ENCODE measurements at places on chromosomes 7 and 10. TPM values are rescaled to one million over a fixed set of nuclear protein-coding genes. Genes with fewer than 3 reads are reported as not detected.

GRCh38 chr10:116271593-116272439, 1.2 kb downstream of the GFRA1 start:
- peak; percentile 34 for DNase-seq

DNA sequence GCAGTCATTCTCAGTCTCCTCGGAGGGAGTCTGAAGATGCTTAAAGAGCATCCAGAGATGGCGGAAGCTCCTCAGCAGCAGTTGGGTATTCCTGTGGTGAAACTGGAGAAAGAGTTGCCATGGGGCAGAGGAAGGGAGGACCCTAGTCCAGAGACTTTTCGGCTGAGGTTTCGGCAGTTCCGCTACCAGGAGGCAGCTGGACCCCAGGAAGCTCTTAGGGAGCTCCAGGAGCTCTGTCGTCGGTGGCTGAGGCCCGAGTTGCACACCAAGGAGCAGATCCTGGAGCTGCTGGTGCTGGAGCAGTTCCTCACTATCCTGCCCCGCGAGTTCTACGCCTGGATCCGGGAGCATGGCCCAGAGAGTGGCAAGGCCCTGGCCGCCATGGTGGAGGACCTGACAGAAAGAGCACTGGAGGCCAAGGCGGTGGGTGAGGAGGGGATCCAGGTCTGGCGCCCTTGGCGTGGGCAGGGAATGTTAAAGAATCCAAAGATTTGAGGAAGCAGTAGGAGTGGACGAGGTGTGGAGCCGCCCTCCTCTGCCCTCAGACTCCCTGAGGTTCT, 2.9 kb downstream of the ZSCAN25 start:
- no peak for DNase-seq

DNA sequence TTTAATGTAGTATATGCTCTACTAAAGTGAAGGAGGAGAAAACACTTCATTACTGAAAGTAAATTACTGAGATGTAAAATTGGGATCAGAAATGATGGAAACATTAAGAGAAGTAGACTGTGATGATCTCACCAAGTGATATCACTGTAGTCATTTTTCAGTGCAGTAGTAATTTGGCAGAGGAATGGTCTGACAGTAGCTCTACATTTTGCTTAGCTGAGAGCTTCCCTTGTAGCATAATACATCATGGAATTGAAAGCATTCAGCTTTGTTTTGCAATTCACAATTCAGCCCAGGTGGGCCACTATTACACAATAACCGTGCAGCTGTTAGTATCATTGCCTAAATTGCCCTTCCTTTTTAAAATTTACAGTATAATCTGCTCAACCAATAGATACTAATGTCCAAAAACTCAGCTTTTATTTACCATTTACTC, 19.4 kb upstream of the CABCOCO1 start:
- DNase-seq: no peak

DNA sequence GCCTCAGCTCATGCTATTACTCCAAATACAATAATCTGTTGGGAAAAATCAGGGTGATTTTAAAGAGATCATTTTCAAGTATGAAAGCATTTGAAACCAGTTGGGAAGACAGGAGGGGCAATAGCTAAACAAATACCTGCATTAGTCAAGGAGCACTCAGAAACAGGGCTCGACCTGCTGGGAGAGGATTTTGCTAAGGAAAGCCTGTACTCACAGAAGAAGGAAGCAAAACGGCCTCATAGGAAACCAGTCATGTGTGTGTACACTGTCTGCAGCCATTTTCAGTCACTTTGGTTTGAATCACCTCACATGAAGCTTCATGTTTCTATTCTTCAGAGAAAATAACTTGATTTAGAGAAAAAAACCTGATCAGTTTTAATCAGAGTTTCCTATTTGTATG, 38.6 kb downstream of the FZD1 start:
- no peak for DNase-seq

GRCh38 chr10:20956843-20957242, 59.7 kb upstream of the NEBL start:
- DNase-seq: no peak

GRCh38 chr7:47715631-47716068, 133.7 kb upstream of the TNS3 start:
- no peak for DNase-seq

- DNase-seq: no peak
Observed at GRCh38 chr7:135333200-135333599, 99.6 kb downstream of the STRA8 start.

- peak; percentile 79 for DNase-seq
Observed at GRCh38 chr7:42493436-42494198, 256.6 kb upstream of the GLI3 start.

- DNase-seq: no peak
Observed at GRCh38 chr10:128998101-128998805, 468.8 kb upstream of the MGMT start.

DNA sequence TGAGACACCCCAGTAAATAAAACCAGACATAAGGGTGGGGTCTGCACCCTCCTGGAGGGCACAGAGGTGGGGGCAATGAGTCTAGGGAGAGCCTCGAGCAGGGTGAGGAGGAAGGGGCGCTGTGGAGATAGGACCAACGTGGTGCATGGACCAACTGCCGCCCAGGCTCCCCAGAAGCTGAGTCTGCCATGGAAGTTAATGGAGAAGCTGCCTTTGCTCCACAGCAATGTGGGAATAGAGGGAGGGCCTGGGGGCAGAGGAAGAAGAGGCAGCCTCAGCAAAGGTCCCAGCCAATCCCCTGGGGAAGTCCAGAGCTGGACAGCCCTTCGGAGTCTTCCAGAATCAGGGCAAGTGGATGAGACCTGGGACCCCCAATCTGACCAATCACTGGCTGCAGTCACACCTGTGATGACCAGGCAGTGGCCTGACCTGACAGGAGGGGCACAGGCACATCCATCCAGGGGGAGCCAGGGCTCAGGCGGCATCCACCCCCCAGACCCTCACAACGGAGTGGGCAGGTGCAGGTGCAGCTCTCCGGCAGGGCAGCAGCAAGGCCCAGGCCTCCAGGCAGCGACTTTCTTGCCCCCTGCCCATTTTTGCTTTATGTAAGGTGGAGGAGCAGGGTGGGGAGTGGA, 242.2 kb upstream of the PPP2R2D start:
- DNase-seq: no peak

GRCh38 chr10:1109795-1110673, 53.8 kb downstream of the WDR37 start:
- no peak for DNase-seq

DNA sequence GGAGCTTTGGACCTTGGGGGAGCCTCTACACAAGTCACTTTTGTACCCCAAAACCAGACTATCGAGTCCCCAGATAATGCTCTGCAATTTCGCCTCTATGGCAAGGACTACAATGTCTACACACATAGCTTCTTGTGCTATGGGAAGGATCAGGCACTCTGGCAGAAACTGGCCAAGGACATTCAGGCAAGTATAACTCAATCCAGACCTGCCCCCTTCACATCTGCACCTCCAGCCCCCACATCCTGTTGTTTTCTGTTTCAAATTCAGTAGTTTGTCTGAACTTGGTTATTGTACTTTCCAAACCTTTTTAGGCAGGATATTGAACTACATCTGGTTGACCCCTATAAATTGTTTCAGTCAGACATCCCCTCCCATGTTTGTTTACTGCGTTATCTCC, 62.4 kb upstream of the CC2D2B start:
- no peak for DNase-seq

DNA sequence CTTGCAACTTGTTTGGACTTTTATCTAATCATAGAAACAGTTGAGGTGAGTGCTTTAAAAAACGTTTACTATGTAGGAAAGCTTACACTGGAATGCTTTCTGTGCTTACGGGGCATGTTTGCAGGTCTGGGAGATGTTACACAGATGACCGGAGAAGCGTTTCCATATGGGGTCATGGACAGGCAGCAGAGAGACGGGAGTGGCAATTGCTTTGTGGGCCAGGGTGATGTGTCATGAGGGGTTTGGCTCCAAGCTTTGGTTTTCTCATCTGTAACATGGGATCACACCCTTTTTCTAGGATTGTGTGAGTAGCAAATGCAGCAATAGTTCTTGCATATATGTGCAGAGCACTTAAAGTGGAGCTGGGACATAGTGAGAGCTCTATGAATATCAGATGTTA, 174.8 kb upstream of the MKI67 start:
- DNase-seq: no peak

- DNase-seq: no peak
Observed at GRCh38 chr10:51369903-51370302, 295.6 kb downstream of the PRKG1 start.

GRCh38 chr7:28738412-28738811, 219.7 kb downstream of the TRIL start:
- DNase-seq: no peak

ABCB1 gene
- polyA plus RNA-seq: 0.82 TPM

ANKRD7 gene
- 1.3 TPM for polyA plus RNA-seq

GRID2IP gene
- not detected for polyA plus RNA-seq

DNA2 gene
- polyA plus RNA-seq: 1.0 TPM

Measured in heart left ventricle (tissue), 16 donors.